ENCODE measurements at places on chromosomes 4 and X. TPM values are rescaled to one million over a fixed set of nuclear protein-coding genes. Genes with fewer than 3 reads are reported as not detected.

Gene RAB39B
- total RNA-seq = 5.5 TPM

Gene TMEM187
- total RNA-seq = 16.9 TPM

Gene TMPRSS11B
- total RNA-seq = not detected

Gene HSFX1
- 0.50 TPM for total RNA-seq

Gene CXCL8
- 0.39 TPM for total RNA-seq

Gene SHROOM3
- total RNA-seq = 1.1 TPM

Gene FGF16
- total RNA-seq = not detected

Gene XAGE1A
- not detected for total RNA-seq
